ENCODE measurements at places on chromosomes 2 and 18. TPM values are rescaled to one million over a fixed set of nuclear protein-coding genes. Genes with fewer than 3 reads are reported as not detected.

DNA sequence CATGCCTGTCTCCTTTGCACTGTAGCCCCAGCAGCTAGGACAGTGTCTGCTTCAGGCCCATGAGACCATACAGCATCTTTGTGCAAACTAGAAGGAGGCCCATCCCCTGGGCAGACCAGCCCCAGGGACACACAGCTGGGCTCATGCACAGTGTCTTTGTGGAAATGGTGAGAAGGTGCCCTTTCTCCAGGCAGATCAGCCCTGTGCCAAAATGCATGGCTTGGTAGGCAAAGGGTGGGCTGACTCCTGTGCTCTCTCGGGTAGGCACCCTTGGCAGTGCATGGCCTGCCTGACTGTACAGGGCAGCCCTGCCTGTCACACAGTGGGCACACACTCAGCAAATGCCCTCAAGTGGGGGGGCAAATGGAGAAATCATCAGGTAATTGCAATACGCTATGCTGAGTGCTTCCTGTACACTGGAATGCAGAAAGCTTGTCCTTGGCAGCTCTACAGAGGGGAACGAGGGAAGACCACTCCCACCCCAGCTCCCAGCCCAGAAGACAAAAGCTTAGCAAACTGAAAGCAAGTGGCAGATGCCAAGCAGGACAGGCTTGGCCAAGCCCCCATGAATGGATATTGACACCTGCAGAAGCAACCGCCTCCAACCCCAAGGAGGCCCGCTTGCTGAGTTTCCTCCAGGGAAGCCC lies 21.6 kb downstream of the TNS1 start:
- no peak for DNase-seq

DNA sequence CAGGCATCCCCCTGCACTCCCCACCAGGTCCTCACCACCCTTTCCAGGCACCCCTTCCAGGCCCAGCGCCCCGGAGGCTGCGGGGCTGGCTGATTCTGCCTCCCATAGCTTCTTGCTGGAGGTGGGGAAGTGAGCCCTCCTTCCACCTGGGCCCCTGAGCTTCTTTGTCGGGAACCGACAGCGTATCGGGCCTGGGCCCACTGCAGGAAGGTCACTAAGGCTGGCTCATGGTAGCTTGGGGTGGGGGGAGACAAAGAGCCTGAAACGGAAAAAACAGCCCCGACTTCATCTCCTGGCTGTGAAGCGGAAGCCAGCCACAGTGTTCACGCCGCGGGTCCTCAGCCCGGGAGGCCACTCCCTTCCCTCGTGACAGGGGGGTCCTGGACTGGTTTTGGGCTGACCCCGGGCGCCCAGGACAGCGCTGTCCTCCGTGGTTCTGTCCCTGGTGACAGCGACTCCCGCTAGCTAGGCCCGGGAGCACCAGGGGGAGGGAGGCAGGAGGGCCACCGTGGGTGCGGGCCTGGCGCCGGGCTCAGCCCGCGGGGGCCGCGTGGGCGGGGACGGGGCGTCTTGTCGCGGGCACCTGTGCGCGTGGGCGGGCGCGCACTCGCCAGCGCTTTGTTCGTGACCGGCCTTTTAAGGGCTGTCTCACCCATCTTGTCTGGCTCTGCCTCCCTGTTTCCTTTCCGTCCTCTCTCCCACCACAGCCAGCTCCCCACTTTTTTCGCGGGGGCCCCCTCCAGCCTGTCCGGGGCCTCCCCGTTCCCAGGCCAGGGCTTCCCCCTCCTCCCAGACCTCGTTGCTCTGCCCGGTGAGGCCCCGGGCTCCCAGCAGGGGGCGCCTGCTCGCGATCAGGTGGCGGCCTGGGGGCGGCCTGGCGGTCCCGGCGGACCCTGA lies 64.9 kb downstream of the DNMT3A start:
- no peak for DNase-seq

DNA sequence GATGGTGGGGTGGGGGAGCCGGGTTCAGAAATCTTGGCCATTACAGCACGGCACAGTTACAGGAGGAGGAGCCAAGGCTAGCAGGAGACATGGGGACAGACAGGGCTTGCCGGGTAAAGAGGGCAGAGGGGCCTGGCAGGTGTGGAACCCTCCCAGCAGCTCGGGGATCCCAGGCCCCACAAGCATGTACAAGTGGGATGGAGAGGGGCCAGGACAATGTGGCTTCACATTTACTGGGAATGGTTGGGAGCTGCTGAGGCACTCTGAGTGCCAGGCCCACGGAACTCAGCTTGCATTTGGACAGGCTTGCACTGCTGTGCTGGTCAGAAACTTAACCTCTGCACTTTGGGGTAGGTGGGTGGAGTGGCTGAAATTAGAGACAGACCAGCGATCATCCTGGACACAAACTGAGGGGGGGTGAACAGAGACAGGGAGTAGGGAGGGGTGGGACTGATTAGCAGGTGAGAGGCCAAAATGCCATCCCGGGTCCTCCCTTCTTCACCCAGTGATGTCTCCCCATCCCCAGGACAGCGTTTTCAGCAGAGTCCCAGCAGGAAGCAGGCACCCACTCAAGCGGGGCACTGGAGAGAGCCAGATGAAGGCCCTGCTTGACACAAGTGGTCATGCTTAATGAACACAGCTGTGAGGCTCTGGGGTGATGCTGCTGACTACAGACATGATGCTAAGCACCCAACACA lies 9.6 kb downstream of the PER2 start:
- no peak for DNase-seq

- DNase-seq, result no peak
Observed at GRCh38 chr2:121791801-121792221, 36.4 kb downstream of the TSN start.

- DNase-seq, result no peak
Observed at GRCh38 chr2:216235462-216235861, 126.3 kb downstream of the XRCC5 start.

DNA sequence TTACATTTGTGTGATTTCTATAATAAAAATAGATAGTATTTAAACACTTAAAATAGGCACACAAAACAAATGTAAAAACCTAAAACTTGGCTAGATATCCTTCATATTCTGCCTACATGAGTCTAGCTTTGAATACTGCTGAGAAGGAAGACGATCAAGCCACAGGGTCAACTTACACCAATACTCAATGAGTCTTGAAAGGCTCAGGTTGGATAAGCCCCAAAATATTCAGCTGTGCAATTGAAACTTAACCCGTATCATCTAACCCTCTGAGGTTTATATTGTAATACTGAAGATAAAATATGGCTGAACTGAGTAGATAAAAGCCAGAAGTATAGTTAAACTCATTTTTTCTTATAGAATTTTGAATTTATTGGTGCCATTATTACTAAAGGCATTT lies 313.0 kb upstream of the NRXN1 start:
- DNase-seq, result peak; percentile 7

GRCh38 chr18:36757991-36758390 lies 70.8 kb downstream of the TPGS2 start:
- no peak for DNase-seq

DNA sequence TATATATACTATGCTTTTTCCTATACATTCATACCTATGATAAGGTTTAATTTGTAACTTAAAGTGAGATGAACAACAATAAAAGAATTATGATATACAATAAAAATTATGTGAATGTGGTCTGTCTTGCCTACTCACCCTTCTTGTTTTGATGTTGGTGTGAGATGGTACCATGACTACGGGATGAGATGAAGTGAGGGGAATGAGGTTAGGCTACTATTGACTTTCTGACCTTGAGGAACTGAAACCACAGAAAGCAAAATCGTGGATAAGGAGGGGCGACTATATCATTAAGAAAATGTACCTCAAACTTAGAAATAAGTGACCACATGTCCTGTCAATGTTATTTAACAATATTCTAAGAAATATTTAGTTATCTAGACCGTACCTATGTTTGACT lies 103.9 kb upstream of the PPP1CB start:
- DNase-seq, result no peak

DNA sequence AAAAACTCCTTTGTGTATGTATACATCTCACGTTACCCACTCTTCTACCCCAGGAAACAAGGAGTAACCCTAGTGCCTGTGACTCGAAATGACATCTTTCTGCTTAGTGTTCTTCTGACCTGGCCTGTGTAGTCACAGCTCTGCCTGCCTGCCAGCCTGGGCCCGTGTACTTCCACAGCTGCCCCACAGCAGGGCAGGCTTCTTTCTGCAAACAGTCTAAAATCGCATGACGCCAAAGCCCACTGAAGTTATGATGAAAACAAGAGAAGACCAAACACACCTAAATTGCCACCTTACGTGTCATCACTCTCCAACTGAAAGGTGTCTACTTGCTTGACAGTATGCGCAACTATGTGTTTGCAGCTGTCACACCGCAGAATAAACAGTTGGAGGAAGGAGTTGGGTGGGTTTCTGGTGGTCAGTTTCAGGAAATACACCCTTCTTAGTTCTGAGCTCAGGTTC lies 1.5 kb downstream of the GAREM1 start:
- peak; percentile 41 for DNase-seq

- peak; percentile 65 for DNase-seq
Observed at GRCh38 chr18:55096263-55096951, 137.1 kb upstream of the CCDC68 start.

GRCh38 chr2:193326296-193326695 lies 1131.6 kb upstream of the TMEFF2 start:
- DNase-seq, result no peak

- no peak for DNase-seq
Observed at GRCh38 chr2:129759472-129760010, 219.9 kb upstream of the RAB6C start.

DNA sequence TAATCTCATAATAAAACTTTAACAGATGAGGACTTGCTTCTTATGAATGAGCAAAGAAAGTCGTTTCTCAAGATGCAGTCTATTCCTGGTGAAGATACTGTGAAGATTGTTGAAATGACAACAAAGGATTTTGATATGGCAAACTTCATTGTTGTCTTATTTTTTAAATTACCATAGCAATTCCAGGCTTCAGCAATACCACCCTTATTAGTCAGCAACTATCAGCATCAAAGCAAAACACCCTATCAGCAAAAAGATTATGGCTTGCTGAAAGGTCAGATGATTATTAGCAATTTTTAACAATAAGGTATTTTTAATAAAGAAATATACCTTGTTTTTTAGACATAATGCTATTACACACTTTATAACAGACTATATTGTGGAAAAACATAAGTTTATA lies 88.3 kb downstream of the COL5A2 start:
- peak; percentile 68 for DNase-seq

MTCL1 gene
- 56.0 TPM for total RNA-seq

GRCh38 chr2:236936446-236936940 lies 149.2 kb upstream of the COPS8 start:
- no peak for DNase-seq

DNA sequence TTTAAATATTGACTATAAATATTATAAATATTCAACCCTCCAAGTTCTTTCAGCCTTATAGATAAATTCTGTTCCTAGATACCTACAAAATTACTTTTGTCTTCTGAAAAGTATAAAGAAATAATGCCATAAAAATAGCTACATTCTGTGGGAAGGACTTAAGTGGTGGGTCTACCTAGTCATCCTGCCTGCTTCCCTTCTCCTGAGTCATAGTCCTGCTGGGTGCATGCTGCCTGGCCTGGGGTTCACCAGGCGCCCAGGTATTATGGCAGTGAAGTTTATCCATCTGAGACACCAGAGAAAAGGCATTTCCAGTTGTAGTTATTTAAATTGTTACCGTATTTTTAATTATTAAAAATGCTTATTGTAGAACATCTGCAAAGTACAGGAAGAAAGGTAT lies 167.5 kb downstream of the SLC39A10 start:
- peak; percentile 44 for DNase-seq

ITSN2 gene
- total RNA-seq, result 43.4 TPM

GRCh38 chr2:108613261-108614042 lies 79.2 kb downstream of the LIMS1 start:
- DNase-seq, result no peak

GRCh38 chr2:180571559-180571958 lies 408.8 kb upstream of the UBE2E3 start:
- DNase-seq, result peak; percentile 79

GRCh38 chr2:77328134-77328931 lies 193.8 kb downstream of the LRRTM4 start:
- DNase-seq, result no peak

TCF23 gene
- not detected for total RNA-seq

DNA sequence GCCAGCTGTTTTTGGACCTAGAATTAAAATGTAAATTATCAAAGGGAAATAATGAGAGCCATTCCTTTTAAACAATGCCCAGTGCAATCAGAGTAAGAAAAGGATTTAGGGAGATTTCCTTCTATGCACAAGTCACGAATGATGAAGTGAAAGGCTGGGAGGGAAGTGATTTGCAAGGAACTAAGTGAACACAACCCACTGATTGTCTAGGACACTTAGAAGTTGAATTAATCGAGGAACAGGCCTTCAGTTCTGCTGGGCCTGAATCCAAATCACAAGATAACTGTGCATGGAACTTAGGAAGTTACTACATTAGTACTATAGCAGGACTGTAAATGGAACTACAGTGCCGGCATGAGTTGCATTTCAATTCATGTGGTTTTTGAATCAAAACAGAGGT lies 17.7 kb downstream of the MAP2 start:
- peak; percentile 30 for DNase-seq

- no peak for DNase-seq
Observed at GRCh38 chr2:128752691-128753263, 434.1 kb upstream of the HS6ST1 start.

IL1R1 gene
- 110 TPM for total RNA-seq

Data from fibroblast of lung (primary cell).